Peyer's patch (tissue), 4 donors: ENCODE measurements at places on chromosomes 5 and 9.

GRCh38 chr9:79572608-79573411, 1.0 kb downstream of the TLE4 start:
- DNase-seq: peak; percentile 79

- DNase-seq: no peak
Observed at GRCh38 chr9:98569491-98569890, 139.2 kb downstream of the GABBR2 start.

- DNase-seq: no peak
Observed at GRCh38 chr5:159891371-159891770, 24.9 kb upstream of the ADRA1B start.

DNA sequence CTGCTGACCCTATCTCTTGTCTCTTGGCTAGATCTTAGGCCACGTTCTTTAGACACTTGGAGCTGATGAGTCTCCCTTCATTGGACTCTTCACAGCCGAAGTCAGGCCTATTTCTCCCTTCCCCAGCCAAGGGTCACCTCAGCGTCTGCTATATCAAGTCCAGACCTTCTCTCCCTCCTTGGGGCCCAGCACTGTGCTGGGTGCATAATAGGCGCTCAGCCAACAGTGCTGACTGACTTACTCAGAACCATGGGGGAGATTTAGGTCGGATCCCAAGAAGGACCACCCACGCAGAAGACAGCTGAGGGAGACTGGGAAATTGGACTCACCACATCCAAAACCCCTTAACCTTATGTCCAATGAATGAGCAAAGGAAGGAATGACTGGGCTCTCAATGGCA, 5.6 kb upstream of the AMBP start:
- DNase-seq: no peak

- DNase-seq: no peak
Observed at GRCh38 chr5:124061663-124062062, 549.7 kb downstream of the CSNK1G3 start.

DNA sequence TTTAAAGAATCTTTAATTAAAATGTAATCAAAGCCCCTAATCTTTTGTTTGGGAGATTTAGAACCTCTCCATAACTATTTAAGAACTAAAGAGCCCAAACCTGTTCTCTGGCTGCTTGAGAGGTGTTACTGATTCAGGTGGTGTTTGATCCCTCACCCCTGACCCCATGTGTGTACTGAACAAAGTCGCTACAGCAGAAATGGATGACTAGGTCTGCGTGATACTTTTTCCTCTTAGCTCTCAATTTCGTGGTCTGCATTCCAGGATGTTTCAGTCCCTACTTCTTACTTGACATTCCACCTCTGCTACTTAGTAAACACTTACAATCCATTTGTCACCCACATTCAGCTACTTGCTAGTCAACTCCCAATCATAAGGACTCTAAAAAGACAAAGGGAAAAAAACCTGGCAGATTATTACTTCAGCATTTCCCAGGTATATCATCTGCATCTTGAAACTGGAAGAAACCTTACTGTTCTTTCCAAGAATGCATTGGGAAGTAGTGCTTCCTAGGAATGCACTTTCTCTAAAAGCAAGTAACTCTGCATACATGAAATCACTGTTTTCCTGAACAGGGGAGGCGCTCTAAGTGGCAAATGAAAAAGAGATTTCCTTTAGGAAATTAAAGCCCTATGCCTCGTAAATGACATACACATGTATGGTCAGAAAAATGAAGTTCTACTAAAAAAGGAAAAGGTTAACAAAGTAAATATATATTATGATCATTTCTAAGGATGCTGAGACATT, 1091.6 kb downstream of the PTPRD start:
- no peak for DNase-seq

- DNase-seq: no peak
Observed at GRCh38 chr9:114655689-114656088, 1.9 kb downstream of the TEX53 start.

DNA sequence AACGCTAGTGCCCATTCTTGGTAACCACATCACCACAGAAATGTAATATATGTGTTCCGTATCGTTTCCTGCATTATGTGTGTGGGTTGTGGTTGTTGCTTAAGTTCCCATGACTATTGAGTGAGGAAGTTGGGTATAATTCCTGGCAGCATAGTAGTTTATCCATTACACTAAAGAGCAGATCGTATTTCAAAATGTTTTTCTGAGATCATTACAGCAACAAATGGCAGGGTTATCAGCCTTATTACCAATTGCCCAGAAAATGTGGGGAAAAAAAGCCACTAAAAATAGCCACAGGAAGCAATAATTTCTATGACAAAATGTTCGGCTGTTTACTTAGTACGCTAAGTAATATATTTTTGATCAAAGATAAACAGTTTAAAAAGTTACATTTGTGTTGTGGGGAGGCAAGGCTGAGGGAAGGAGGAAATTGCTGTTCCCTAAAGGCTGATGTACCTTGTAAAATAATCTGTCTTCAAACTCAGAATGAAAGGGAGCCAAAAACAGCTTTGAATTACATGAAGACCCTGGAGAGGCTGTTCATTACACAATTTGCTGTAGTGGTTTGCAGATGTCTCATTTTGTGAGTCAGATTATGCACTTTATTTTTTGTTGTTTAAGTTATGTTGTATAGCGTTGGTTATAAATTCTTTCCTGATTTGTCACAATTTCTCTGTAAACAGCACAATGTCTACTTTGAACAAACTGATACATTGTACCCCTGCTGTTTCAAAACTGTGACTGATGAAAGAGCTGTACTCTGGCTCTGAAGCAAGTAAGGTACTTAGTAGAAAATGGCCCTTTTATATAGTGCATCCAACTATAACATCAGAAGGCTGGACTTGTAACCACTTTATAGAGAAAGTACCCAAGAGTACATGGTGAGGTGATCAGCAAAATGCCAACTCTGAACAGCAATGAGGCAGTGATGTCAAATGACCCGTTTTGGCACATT, 1028.5 kb downstream of the NR2F1-AS1 start:
- DNase-seq: no peak

GRCh38 chr5:10760921-10761184, 181 bp downstream of the DAP start:
- no peak for DNase-seq

DNA sequence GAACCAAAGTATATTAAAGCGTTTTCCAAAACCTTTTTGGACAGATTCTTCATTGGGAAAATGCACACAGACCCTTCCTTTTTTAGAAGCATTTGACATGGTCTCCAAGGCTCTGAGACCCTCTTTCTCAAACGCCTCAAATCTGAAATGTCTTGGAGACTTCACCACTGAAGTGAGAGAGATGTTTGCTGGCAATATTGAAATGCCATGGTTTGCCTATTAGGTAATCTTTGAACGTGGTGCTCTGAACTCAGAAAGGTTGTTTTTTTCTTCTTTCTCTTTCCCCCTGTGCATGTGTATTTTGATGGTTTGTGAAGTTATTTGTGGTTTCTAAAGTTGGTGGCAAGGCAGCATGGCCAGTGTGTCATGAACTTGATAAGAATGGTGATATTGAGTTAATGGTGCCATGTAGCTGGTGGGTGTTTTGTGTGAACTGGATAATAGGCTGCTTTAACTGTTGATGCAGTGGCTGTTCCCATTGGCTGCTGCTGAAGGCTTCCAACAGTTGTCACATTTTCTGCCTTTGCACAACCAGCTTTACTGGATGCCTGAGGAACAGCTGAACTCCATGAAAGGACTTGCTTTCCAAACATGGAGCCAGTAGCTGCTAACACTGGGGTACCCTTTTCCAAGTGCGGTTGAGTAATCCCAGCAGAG, 1.7 kb downstream of the PALM2AKAP2 start:
- no peak for DNase-seq

DNA sequence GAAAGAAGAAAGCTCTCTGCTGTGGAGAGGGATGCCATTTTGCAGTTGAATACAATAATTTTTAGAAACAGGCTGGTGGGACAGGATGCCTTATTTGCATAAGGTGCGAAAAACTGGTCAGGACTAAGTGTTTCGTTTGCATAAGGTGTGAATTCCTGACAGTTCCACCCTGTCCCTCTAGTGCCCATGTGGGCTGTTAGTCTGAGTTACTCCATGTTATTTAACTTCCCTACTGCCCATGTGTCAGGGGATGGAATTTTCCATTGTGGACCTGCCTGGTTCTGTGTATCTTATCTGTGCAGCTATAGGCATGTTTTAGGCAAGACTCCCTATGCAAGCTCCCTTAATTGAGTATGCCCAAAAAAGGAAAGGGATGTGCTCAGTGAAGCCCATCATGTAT, 35.3 kb upstream of the NFIL3 start:
- no peak for DNase-seq

GRCh38 chr9:124757616-124758015, 13.5 kb downstream of the NR6A1 start:
- DNase-seq: no peak

DNA sequence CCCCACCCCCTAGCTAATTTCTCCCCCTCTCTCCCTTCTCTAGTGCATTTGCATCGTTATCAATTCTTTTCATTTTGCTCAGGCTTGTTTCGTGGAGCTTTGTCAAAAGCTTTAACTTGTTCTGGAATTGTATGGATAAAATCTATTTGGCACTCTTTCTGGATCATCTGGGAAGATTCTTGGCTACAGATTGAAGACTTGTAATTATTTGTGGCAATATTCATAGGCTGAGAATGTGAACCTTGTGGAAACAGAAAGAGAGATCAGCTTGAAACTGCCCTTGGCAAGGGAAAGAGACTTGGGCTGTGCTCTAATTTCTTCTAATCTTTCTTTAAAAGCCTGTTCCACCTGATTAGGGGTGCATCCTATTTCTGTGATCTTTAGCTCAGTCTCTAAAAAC, 340.6 kb upstream of the DAB2 start:
- no peak for DNase-seq

GRCh38 chr5:174816858-174817257, 92.5 kb downstream of the MSX2 start:
- no peak for DNase-seq

DNA sequence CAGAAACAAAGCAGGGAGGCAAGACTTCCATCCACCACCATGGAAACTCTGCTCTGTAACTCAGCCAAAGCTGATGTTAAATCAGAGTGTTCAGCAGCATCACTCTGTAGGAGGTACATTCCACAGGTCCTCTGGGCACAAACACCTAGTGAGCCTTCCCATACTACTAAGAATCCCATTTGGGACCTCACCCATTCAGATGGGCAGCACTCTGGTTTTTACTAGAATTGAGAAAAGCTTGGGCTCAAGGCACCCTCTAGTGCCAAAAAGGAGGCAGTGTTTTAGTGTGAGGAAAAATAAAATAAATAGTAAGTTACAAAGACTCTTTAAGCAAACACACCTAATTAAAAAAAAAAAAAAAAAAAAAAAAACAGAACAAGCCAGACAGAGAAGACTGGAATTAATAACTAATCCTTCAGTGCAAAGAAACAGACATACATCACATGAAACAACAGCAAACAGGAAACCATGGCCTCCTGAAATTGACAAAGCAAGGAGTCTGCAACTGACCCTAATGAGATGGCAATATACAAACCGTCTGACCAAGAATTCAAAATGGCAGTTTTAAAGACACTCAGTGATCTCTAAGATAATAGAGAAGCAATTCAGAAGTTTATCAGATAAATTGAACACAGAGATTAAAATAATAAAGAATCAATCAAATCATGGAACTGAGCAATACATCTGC, 159.5 kb downstream of the GNA14 start:
- DNase-seq: no peak

DNA sequence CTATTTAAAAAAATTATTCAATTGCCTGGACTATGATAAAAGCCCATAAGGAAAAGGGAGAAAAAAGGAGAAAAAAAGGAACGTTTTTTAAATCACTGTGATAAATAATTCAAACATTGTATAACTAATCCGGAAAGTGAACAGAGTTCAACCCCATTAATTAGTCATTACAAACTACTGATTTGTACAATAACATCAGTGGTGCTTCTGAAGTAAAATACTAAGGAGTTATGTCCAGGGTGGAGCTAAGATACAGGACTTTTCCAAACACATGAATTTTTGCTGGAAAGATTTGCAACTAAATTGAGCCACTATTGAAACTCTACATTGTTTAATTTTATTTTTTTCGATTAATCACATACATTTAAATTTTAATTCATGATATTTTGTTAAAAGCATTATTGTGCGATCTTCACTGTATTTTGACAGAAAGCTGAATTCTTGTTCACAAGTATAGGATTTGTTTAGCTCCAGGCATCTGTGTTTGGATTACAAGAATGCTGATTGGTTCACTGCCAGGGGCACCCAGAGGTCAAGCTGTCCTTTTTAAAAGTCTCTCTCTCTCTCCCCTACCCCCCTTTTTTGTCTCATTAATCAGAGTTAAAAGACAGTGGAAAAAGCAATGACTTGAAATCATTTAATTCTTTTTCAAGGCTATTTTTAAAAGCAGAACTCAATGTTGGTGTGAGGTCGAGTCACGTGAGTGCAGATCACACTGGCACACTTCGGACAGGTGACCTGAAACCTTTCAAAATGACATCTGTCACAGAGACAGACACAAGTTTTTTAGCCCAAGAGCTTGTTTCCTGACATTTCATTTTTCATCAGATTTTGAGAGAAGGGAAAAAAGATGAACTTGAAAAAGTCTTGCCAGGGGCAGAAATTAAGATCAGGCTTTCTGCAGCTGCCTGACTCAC, 387.3 kb downstream of the NR2F1-AS1 start:
- DNase-seq: no peak

GRCh38 chr5:124154714-124155113, 591.7 kb downstream of the ZNF608 start:
- no peak for DNase-seq
